Endothelial cell of umbilical vein (primary cell): ENCODE measurements at places on chromosomes 3 and 15.
A peak's percentile ranks its signal among the peaks of the same experiment; 100 is the strongest.

DNA sequence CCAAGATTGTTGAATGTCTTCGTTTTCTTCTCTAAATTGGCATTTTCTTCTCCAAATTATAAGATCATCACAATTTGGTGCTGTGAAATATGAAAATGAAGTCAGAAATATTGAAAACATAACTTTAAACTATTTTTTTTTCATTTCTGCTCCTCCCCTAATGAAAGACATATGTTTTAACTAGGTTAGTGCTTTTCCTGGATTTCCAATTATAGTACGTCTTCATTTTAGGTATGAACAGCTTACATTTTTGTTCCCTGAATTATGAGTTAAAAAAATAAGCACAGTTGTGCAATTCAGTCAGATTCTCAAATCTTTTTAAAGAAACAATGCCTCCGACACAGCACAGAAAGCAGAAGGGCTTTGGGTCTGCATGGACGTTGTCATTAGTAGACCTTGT lies 83.5 kb upstream of the CFAP20DC start:
- DNase-seq = no peak
- H3K4me1 ChIP-seq = no peaks in the 10 kb centered on the region
- no peaks in the 10 kb centered on the region for H3K36me3 ChIP-seq
- H3K27ac ChIP-seq = no peak overlapping the region

DNA sequence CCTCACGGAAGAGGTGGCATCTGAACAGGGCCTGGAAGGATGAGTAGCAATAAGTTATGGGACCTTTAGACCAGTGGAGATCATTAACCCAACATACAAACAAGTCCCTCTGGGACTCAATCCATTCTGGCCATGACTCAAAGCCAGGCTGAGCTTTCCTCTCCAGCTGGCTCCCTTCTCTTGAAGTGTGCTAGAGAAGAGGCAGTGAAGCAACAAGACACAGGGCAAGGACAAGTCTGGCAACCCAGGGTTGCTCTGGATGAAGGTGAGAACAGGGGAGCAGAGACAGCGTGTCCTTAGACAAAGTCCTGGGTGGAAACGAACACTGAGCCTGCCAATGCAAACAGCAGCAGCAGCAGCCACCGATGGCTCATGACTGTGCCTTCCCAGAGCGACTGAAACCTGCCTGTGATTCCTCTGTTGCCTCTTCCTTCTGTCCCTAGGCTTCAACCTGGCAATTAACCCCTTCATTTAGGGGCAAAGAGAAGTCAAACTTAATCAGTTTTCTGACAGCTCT lies 86.8 kb downstream of the BDH1 start:
- no peak overlapping the region for H3K4me3 ChIP-seq
- DNase-seq = no peak
- no peaks in the 10 kb centered on the region for H3K36me3 ChIP-seq
- H3K4me1 ChIP-seq = peaks cover 30% of the 10 kb centered on the region
- H3K27me3 ChIP-seq = no peaks in the 10 kb centered on the region
- H3K27ac ChIP-seq = no peak overlapping the region

DNA sequence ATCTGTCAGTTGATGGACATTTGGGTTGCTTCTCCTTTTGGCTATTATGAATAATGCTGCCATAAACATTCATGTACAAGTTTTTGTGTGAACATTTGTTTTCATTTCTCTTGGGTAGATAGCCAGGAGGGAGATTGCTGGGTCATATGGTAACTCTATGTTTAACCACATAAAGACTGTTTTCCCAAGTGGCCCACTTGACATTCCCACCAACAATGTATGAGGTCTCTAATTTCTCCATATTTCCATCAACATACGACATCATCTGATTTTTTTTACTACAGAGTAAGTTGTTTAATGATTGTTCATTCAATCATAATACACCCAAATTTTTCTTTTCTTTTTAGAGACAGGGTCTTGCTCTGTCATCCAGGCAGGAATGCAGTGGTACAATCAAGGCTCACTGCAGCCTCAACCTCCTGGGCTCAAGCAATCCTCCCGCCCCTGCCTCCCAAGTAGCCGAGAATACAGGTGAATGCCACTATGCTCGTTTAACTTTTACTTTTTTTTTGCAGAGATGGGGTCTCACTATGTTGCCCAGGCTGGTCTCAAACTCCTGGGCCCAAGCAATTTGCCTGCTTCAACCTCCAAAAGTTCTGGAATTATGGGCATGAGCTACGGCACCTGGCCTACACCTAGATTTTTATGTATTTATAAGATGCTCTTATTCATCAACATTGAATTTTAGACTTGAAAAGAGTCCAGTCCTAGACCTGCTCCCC lies 6.8 kb downstream of the IP6K1 start:
- no peak overlapping the region for H3K27ac ChIP-seq
- H3K36me3 ChIP-seq = peaks cover 12% of the 10 kb centered on the region
- no peak for DNase-seq

GRCh38 chr3:150225986-150226385 lies 182.1 kb upstream of the TSC22D2 start:
- H3K27ac ChIP-seq = peak overlapping the region; percentile 46
- H3K4me3 ChIP-seq = peak overlapping the region; percentile 41
- no peaks in the 10 kb centered on the region for H3K36me3 ChIP-seq
- peak; percentile 96 for DNase-seq
